Activated CD4-positive, alpha-beta T cell treated with anti-CD3 and anti-CD28 coated beads for 1 hour (primary cell): ENCODE measurements at places on chromosomes 3 and 15.

GRCh38 chr3:6605227-6605626 lies 255.7 kb upstream of the GRM7 start:
- no peak for DNase-seq

GRCh38 chr3:194588236-194588635 lies 45.0 kb downstream of the TMEM44 start:
- DNase-seq: no peak

DNA sequence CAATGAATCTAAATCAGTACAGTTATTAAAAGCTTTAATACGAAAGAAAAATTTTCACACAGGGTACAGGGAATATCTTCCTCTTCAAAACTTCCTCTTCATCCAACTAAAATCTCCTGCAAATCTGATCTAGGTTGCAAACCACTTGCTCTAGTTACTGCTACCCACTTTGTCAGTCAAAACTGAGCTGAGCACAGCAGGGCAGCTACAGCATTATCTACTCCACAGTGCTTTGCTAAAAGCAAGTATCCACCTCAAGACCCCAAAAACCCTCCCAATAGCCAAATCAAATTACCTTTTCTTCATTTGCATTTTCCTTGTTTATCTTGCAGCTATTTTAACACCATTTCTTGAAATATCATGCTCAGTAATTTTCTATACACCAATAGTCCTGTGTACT lies 14.7 kb downstream of the ZNF280D start:
- no peak for DNase-seq

DNA sequence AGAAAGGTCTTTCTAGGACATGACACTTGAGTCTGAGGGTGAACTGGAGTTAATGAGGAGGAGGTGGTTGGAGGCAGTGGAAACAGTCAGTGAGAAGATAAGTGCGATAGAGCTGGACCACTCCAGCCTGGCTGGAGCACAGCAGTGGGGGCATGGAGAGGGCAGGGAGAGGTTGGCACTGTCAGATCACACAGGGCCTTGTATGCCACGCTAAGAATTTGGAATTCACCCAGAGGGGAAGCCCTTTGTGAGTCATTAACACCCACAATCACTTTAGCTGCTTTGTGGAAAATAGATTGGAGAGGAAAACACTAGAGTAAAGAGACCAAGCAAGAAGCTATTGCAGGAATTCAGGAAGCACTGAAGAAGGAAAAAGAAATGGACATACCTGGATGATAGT lies 83.3 kb downstream of the ZNF621 start:
- DNase-seq: no peak

GRCh38 chr3:177904621-177905020 lies 631.6 kb upstream of the KCNMB2 start:
- no peak for DNase-seq

DNA sequence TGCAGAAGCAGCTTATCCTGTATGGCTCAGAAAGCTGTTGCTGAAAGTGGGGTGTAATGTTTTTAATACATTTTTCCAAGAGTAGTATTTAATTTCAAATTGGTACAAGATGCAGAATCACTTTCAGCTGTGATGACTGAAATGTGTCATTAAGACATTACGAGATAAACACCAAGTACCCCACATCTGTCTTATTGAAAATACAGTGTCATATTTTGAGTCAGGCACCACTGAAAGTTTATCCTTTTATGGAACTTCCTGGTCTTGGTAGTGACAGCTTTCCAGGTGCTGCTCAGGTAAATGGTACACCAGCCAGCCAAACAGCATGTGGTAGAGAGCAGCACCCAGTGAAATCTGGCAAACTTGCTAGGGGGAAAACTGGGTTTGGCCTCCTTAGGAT lies 16.9 kb downstream of the ASTE1 start:
- DNase-seq: no peak

DNA sequence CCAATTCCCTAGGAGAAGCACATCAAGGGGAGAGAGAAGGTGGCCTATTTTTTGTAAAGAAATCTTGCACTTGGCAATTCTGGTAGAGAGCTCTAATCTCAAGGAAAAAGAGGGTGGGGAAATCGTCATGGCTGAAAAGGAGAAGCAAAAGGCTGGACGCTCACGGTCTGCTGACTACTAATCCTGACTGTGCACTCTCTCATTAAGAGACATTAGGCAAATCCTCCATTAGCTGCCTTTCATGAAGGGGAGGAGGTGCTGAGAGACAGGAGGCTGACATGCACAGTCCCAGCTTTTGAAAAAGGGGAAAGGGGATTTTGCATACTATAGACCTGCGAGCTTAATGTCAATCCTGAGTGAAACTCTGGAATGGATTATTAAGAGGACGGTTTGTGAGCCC lies 170.0 kb downstream of the NR2F2 start:
- no peak for DNase-seq

GRCh38 chr15:30953731-30954378 lies 37.6 kb downstream of the MTMR10 start:
- DNase-seq: no peak

GRCh38 chr3:48426944-48427629 lies 2.8 kb downstream of the PLXNB1 start:
- no peak for DNase-seq

DNA sequence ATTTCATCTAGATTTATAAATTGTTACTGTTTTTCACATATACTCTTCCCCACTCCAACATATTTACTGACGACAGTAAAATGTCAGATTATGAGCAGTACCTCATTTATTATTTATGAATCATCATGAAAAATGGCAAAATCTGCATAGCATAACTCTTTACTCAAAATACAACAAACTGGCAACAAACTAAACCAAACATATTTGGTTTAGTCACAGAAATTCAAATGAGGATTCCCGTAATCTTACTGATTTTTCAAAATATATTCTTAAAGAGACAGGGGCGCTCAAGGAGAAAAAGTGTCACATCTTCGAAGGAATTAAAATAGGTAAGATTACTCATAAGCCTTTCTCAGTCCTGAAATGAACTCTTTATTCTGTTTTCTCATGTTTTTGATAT lies 3.0 kb upstream of the GPR87 start:
- no peak for DNase-seq

DNA sequence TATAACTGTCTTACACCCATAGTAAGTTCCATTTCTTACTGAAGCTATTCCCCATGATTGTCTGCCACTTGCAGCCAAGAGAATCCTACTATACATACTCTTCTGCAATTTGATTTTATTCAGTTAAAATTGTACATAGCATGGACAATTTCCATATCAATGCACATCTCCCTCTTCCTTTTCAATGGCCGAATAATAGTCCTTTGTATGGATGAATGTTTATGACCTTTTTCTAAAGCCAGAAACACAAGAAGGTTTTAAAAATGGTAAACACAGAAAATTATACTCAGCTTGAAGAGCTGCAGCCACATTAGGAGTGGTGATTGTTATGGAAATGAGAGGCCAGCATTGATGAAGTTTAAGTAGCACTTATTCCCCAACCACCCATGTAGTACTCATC lies 8.5 kb upstream of the ERC2 start:
- DNase-seq: no peak

DNA sequence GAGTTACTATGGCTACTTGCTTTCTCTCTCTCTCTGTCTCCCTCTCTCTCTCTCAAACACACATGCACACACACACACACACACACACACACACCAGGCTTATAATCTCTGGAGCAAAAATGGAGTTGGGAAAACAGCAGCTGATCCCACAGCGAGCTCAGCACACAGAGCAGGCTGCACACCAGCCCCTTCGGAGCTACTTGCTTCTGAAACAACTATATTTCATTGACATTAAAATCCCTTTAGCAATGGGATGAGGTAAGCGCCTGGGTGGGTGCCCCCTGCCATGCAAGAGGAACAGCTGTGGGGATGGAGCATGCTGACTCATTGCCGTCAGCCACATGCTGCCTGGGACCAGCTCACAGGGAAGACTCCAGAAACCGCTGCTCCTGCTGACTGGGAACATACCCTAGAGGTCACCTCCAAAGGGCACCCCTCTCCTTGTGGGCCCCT lies 45.7 kb downstream of the B3GNT5 start:
- DNase-seq: no peak

GRCh38 chr15:101179341-101180153 lies 72.3 kb downstream of the CHSY1 start:
- DNase-seq: no peak

DNA sequence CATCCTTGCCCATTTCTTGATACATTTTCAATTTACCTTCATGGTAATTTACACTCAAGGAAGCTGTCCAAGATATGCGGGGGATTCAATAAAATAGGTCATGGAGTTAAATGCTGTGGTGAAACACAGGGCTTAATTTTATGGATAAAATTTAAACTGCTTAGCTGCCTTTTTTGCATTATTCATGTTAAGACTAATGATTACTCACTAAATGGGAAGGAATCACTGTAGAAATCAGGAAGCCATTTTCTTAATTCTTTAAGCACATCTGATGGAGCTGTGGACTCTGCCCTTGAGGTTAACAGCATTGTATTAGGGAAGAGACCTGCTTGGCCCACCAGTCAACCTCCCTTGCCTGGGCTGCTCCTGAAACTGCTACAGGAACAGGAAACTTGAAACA lies 62.5 kb upstream of the RBP1 start:
- DNase-seq: no peak

DNA sequence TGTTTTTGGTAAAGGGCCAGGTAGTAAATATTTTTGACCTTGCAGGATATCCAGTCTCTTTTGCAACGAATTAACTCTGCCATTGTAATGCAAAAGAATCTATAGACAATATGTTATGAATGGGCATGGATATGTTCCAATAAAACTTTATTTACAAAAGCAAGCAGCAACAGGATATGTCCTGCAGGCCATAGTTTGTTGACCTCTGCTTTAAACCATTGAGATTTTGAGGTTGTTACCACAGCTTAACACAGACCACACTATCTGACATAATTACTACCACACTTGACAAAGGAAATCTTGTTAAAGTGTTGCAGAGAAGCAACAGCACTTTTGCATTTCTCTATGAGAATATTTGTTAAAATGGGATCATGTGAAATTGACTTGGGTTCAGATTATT lies 349.3 kb downstream of the ERC2 start:
- DNase-seq: no peak

- DNase-seq: no peak
Measured at GRCh38 chr3:139104062-139104461, 59.4 kb upstream of the PRR23C start.

DNA sequence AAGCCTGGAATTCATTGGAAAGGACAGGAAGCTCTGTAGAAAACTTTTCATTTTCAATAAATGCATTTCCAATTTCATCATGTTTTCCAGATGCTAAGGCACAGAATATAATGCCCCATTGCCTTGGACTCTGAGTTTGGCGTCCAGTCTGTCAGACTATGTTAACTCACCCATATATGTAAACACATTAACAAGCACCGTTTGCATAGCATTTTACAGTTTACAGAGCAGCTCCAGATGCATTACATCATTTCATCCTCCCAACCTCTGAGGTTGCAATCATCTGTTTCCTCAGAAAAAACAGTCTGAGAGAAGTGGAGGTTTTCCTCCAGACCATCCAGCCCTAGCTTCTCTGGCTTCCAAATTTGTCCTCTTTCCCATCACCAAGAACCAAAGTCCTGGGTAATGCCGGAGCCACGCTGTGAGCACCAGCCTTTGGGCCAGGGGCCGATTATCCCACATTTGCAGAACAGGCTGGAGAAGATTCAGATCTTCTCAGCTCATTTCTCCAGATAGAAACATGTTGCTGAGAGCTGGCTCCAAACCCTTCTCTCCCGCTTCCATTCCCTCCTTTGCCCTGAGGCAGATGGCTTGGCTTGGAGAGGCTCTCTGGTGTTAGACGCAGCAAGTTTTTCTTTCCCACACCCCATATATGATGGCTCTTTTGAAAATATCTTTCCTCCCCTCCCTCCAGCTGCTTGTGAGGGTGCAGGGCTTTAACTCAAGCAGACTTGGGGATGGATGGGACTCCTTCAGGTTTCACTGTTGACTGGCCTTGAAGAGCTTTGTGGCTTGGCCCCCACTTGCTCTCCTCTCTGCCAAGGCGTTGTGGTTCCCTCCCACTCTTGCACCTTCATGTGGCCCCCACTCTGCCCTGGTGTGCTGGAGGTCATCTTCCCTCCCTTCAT lies 26.0 kb downstream of the CYP19A1 start:
- DNase-seq: no peak

DNA sequence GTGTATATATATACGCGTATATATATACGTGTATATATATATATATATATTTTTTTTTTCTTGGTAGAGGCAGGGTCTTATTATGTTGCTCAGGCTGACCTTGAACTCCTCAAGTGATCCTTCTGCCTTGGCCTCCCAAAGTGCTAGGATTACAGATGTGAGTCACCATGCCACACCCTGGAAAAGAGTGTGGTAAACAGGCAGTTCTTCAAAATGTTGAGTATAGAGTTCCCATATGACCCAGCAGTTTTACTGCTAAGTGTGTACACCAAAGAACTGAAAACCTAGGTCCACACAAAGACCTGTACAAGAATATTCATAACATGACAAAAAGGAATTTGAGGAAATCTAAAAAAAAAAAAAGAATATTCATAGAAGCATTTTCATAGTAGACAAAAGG lies 71.8 kb upstream of the GCNT3 start:
- DNase-seq: no peak

DNA sequence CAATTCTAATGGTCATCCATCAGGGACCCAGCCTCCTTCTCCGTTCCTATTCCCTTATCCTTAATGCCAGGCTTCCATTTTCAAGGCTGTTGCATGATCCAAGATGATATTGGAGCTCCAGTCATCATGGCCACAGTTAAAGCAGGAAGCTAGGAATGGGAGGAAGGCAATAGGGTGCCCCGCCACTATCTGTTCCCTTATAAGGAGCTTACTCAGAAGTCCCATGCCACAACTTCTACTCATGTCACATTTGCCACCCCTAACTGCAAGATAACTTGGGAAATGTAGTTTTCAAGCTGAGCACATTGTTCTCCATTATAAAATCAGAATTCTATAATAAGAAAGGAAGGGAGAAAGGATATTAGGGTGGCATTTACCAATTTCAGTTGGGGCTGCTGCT lies 38.6 kb upstream of the SPSB4 start:
- no peak for DNase-seq

DNA sequence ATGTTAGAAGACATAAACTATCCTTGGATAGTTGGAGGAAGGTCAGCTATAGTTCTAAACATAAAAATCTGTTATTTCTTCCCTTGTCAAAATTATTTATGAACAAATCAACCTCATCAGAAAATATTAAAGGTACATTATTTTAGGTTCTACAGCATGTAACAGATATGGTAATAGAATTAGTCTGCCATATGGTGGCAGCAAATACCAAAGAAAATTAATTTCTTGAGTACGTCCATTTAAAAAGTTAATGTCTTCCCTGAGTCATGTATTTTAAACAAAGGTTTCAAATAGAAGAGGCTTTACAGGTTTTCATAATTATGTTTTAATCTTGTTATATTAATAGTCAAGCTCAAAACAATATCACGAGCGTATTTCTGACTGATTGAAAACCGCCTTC lies 17.9 kb upstream of the ANKRD28 start:
- no peak for DNase-seq
